ENCODE measurements at places on chromosomes 2 and 18.

GRCh38 chr2:8257502-8257901 lies 424.4 kb upstream of the ID2 start:
- DNase-seq, result no peak

- no peak for DNase-seq
These were observed 95.4 kb downstream of the INHBB start for GRCh38 chr2:120441351-120441700.

- peak; percentile 40 for DNase-seq
These were observed 807 bp upstream of the CREB1 start for GRCh38 chr2:207528980-207529329.

DNA sequence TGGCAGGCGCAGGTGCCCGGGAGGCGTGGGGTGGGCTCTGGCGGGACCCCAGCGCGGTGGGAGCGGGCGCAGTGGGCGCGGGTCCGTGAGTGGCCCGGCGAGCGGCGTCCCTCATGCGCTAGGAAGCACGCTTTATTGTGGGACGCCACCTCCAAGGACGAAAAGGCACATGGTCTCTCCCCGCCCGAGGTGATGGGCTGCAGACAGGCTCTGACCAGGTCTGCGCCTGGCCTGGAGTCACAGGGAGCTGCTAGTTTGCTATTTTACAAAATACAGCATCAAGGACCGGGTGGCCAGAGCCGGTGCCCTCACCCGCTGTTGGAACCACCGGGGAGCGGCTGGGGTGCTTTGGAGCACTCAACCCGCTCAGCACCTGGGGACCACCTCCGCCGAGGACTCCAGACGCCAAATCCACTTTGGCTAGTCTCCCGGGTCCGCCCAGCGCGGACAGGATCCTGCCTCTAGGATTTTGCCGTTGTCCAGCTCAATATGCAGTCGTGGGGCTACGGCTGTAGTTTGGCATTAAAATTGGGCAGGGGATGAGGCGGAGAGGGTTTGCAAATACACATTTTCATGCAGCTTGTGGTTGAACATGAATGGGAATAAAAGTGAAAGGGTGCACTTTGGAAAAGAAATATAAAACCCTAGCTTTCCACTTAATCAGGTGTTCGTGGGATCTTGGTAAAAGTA lies 65.4 kb downstream of the LRRFIP1 start:
- DNase-seq, result no peak

DNA sequence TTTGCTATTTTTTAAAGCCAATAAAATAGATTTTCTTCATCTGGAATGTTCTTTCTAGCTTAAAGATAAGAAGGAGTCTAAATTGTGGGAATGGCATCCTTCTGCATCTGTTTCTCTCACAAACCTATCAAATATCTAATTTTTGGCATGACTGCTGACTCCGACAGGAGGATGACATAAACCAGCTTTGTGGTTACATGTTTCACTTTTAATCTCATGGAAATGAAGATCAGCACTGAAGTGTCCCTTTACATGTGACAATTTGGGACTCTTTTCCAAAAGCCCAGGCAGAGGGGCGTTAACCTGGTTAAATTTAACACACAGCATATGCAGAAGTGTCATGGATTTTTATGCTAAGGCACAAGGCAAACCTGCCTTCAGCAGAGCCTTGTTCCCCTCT lies 694.7 kb downstream of the ARHGAP15 start:
- peak; percentile 48 for DNase-seq

DNA sequence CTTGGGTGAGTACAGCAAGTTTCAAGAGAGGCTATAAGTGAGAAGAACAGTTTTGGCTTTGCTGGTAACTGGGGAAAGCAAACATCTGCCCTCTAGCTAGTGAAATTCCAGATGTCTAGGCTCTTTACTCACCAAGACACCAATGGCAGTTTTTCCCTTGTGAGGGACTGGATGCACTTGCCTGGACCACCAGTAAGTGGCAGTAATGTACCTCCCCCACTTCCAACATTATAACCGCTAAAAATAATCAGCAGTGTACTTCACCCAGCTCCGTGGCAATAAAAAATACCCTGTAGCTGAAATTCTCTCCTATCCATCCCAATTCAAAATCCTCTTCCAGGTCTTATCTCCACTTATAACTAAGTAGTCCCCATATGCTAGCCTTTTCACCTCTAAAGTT lies 383.9 kb downstream of the ARHGAP15 start:
- DNase-seq, result no peak

DNA sequence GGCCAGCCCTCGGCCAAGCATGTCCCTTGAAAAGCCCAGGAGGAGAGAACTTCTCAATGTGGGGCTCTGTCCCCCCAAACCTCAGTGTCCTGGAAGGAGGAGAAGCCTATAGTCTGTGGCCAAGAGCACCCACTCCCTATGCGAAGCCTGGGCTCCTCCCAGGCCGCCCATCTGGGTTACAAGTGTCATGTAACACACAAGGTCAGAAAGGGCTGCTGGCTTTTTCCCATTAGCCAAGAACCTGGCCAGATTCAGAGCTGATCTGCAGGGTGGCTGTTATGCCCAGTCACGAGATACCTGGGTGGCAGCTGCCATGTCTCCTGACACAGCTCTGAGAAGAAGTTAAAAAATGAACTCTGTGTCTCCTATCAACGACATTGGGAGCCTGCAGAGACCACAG lies 170.7 kb downstream of the TNS1 start:
- DNase-seq, result no peak

DNA sequence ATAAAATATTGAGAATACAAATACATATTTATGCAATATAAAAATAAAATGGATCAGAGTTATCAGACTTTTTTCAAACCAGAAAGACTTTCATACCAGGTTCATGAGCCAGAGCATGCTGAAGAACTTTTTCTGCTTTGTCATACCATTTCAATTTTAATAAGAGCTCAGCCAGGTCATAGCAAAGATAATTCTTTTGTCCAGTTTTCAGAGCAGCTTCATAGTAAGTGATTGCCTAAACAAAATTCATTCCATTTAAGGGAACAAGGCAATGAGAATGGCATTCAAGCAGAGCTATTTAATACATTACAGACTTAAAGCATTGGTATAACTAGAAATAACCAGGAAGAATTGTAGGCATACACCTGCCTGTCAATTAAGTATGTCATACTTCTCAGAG lies 42.3 kb downstream of the TTC21B start:
- DNase-seq, result no peak

DNA sequence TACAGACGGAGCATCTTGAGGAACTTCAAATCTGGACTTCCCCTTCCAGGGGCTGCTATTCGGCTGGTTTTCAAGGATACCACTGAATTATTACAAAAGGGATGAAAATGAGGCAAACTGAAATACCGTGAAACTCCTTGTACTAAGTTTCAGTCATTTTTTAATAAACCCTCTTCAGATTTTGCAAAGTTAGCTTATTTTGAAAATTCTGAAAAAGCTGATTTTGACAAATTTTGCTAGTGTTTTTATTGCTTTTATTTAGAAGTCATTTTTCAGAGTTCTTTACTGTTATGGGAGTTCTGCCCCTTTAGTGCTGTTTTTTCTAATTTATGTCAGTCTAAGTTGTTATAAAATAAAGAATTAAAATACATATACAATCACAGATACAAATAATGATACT lies 390.4 kb upstream of the VRK2 start:
- DNase-seq, result no peak

- no peak for DNase-seq
These were observed 319.1 kb downstream of the SLC4A3 start for GRCh38 chr2:219946529-219946928.

GRCh38 chr2:138787053-138787666 lies 7.0 kb upstream of the NXPH2 start:
- DNase-seq, result peak; percentile 64

GRCh38 chr18:73924307-73924706 lies 223.3 kb downstream of the FBXO15 start:
- DNase-seq, result no peak

DNA sequence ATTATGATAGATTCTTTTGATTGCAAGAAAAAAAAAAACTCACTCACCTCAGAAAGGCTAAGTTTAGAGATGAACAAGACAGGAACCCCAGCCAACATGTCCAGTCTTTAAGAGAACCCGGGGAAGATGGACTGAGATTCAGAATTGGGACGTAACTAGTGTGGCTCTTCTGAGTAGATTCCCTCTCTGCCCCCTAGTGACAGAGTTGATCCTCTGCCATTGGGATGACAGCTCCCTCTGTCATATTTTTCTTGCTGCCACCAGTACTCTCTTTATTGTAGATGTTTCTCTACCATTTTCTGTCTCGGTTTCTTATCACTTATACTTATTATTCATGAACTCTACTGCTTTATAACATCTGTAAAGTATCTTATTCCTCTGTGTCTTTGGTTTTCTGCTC lies 77.7 kb downstream of the GULP1 start:
- DNase-seq, result peak; percentile 35

DNA sequence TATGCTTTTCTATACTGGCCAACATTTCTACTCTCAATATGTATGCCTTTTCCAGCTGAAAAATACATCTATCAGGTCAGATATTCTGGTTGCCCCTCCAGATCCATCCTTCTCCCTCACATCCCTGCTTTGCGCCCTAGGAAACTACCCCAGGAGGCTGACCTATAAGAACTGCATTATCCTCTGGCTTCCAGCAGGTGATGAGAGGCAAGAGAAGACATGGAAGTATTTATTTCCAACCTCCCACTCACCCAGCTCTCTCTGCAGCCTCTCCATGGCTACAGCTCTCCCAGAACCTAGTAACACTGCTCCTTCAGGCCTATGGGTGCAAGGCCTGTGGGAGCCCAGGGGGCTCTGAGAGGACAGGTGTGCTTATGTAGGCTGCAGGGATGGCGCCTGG lies 42.9 kb downstream of the ARID5A start:
- no peak for DNase-seq

- no peak for DNase-seq
These were observed 166.2 kb upstream of the VRK2 start for GRCh38 chr2:57880446-57880845.

DNA sequence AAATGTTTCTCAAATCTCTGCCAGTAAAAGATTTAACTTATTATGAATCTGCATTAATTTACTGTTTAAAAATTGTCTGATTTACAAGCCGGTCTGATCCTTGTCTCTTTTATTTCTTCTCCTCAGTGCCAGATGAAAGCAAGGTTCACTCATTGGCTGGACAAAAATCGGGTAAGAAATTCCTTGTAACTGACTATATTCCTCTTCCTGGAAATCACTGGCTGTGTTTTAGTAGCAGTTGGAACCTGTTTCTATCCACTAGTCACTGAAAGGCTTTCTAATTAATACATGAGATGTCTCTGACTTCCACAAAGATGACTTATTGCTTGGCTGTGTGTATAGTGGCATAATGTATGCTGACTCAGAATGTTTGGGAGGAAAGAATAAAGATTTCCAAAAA lies 436.6 kb upstream of the NRP2 start:
- no peak for DNase-seq

- DNase-seq, result no peak
These were observed 13.7 kb upstream of the PRELID3A start for GRCh38 chr18:12393998-12394397.

GRCh38 chr18:34493099-34493544 lies 217.0 kb upstream of the DTNA start:
- DNase-seq, result peak; percentile 92

GRCh38 chr18:75362435-75362834 lies 65.1 kb downstream of the SMIM21 start:
- no peak for DNase-seq

DNA sequence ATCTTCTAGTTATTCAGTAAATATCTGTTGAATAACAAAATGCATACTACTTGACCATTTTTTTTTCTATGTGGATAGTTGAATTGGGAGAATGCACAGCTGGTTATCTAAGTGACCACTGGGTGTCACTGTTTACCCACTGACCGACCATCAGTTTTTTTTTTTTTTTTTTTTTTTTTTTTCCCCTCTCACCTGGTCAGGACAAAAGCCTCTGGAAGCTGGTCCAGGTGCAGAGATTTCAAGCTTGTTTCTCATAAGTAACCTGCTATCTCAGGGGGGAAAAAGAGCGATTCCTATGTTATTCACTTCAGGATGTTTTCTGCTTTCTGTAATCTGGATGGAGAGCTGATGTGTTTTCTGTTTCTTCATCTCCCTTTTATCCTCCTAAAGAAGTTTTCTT lies 256.0 kb downstream of the DCDC2C start:
- DNase-seq, result peak; percentile 78

DNA sequence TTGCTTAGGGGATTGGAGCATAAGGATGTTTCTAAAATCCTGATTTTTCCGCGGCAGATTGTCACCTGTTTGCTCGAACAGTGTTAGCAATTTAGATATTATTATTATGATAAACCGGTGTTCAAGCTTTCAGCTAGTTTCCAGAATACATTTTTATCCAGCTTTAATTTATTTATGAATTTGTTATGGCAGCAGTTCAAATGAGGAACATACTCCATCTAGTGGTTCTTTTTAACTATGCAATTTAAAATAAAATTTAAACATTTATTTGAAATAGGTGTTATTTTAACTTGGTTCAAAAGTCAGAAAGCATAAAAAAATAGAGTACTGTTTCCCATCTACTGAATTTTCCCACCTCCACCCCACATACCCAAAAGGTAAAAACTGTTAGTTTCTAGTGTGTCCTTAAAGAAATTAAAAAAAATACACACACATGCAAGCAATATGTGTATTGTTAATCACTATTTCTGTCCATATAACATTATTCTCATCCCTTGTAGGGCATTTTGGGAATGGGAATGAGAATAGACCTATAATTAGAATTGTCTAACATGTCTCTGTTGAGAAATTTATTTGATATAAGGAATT lies 23.2 kb downstream of the ACOXL start:
- peak; percentile 23 for DNase-seq

DNA sequence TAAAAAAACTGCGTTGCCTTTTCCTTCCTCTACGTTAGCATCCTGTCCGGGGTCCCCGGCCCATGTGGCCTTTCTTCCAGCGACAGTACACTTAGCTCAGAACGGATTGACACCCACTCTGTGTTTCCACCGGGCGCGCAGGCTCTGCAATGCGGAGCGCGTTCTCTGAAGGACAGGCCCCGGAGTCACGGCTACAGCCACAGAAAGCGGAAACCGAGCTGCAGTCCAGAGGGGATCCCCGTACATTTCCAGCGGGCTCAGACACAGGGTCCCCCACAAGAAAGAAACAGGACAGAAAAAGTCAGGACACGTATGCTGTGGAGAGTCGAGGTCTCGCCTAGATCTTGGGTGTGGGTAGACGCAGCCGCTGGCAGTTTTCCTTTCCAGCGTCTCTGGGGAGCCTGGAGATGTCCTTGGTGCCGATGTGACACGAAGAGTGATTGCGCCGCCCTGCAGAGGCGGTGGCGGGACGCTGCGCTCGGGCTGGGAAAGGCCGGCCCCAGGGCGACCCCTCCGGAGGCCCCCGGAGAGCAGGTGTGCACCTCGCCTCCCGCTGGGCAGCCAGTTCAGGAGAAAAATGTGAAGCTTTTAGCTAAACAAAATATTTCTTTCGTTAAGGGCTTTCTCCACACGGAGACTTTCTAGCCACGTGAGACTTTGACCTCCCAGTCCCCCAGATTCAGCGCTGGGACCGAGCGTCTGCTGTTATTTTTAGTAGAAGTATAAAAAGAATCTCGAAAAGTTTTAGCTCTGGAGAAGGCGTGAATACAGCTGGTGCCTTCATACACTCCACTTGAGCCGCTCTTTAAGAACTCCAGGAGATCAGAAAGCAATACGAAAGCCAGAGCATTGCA lies 1.3 kb upstream of the ACKR3 start:
- no peak for DNase-seq

DNA sequence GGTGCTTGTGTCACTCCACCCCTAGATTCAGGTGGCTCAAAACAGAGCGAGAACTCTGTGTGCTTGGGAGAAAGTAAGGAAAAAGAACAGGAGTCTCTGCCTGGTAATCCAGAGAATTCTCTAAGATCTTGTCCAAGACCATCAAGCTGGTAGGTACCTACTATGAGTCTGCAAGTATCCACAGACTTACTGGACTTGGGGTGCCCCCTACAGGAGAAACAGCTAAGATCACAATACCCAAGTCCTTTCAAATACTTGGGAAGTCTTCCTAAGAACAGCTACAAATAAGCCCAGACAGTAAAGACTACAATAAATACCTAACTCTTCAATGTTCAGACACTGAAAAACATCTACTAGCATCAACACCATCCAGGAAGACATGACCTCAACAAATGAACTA lies 1143.6 kb upstream of the ACVR2A start:
- DNase-seq, result no peak
